CD8-positive, alpha-beta memory T cell (primary cell): ENCODE measurements at places on chromosomes 7 and 10. TPM values are rescaled to one million over a fixed set of nuclear protein-coding genes. Genes with fewer than 3 reads are reported as not detected.

GRM8 gene
- total RNA-seq, result not detected

VENTX gene
- not detected for total RNA-seq

CUEDC2 gene
- 64.8 TPM for total RNA-seq

SRGN gene
- total RNA-seq, result 659 TPM

HOXA10 gene
- total RNA-seq, result not detected

CPN1 gene
- total RNA-seq, result not detected

TRPV5 gene
- not detected for total RNA-seq

FAM25C gene
- total RNA-seq, result not detected

RBM20 gene
- 0.07 TPM for total RNA-seq

GHRHR gene
- not detected for total RNA-seq

GRCh38 chr10:132984801-132985545 is 42.6 kb upstream of the CFAP46 start:
- no peaks in the 10 kb centered on the region for H3K27me3 ChIP-seq
- H3K4me3 ChIP-seq, result no peak overlapping the region
- no peaks in the 10 kb centered on the region for H3K4me1 ChIP-seq

DNA sequence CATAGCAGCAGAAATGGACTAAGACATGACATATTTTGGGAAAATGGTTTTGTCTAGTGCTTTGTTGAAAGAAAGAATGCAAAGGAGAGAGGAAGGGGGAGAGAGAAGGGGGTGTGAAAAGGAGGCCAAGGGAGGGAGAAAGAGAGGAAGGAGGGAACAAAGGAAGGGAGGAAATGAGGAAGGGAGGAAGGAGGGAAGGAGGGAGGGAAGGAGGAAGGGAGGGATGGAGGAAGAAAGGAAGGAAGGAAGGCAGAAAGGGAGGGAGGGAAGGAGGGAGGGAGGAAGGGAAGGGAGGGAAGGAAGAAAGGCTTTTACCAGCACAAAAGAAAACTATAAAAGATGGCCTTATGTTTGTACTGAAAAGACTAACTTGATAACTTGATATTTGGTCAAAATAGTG is 65.1 kb upstream of the ST8SIA6 start:
- H3K27ac ChIP-seq, result no peak overlapping the region
- no peak overlapping the region for H3K4me3 ChIP-seq
- H3K27me3 ChIP-seq, result no peaks in the 10 kb centered on the region
- H3K36me3 ChIP-seq, result no peaks in the 10 kb centered on the region
- no peaks in the 10 kb centered on the region for H3K4me1 ChIP-seq
- no peak for DNase-seq

GRCh38 chr7:78514634-78515033 is 716.1 kb downstream of the PHTF2 start:
- no peaks in the 10 kb centered on the region for H3K4me1 ChIP-seq
- H3K4me3 ChIP-seq, result no peak overlapping the region
- H3K27ac ChIP-seq, result no peak overlapping the region
- no peaks in the 10 kb centered on the region for H3K36me3 ChIP-seq
- no peaks in the 10 kb centered on the region for H3K27me3 ChIP-seq

DNA sequence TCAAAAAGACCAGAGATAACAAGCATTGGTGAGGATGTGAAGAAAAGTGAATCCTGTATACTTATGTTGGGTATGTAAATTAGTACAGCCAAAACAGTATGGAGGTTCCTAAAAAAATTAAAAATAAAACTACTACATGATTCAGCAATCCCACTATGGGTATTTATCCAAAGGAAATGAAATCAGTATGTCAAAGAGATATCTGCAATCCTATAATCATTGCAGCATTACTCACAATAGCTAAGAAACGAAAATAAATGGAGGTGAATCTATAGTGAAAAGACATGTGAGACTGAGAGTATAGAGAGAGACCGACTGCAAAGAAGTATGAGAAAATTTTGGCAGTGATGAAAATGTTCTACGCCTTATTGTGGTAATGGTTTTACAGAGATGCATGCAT is 139.2 kb upstream of the TMEM168 start:
- no peaks in the 10 kb centered on the region for H3K36me3 ChIP-seq
- H3K4me3 ChIP-seq, result no peak overlapping the region
- H3K27ac ChIP-seq, result no peak overlapping the region
- H3K4me1 ChIP-seq, result peaks cover 4% of the 10 kb centered on the region

- no peaks in the 10 kb centered on the region for H3K36me3 ChIP-seq
- DNase-seq, result no peak
- no peaks in the 10 kb centered on the region for H3K4me1 ChIP-seq
Observed at GRCh38 chr10:110474826-110475225, 22.9 kb upstream of the DUSP5 start.

DNA sequence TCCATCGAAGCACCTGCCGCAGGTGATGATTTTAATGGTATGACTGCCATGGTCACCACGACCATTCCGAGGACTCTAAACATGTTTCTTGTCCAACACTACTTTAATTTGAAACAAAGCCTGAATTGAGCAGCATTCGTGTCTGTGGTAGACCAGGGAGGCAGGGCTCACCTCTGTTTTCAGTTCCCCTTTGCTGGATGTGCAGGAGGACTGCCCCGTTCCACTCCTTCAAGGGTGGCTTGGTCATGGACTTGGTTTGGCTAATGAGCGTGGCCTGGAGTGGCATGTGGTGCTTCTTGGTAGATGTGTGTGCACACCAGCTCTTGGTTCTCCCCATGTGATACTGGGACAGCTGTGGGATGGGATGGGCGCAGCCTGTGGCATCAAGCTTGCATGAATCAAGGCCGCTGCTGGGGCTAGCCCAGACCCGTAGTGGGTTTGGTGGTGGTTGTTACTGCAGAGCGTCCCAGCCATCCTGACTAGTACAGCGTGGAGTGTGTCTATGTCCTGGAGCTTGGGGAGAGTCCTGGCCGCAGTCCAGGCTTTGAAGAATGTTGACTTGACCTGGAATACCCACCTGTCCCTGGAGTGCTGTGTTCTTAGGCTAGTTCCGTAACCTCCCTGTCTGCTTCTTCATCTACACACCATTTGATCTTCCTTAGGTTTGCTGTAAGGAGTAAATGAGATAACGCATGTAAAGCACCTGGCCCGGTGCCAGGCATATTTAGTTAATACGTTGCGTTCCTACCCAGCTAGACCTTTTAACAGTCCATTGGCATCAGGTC is 34.8 kb downstream of the MGMT start:
- DNase-seq, result no peak
- no peaks in the 10 kb centered on the region for H3K4me1 ChIP-seq
- no peaks in the 10 kb centered on the region for H3K27me3 ChIP-seq
- no peak overlapping the region for H3K4me3 ChIP-seq

GRCh38 chr10:1368842-1369171 is 312.6 kb downstream of the WDR37 start:
- H3K27me3 ChIP-seq, result peaks cover 3% of the 10 kb centered on the region
- no peaks in the 10 kb centered on the region for H3K36me3 ChIP-seq

DNA sequence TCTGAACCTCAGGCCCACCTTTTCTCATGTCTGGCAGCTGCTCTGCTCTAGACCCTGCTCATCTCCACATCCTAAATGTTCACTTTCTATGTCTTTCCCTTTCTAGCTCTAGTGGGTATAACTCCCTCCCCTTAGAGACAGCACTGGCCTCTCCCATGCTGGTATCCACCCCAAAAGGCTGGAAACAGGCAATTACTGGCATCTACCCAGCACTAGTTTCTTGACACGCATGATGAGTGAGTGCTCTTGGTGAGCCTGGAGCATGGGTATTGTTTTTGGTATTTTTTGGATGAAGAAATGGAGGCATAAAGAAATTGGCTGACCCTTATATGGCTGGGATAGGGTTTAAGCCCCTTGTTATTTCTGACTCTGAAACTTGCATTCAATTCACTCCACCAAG is 156.0 kb downstream of the EGFR start:
- no peaks in the 10 kb centered on the region for H3K4me1 ChIP-seq
- H3K27me3 ChIP-seq, result no peaks in the 10 kb centered on the region
- no peak overlapping the region for H3K27ac ChIP-seq
- no peak overlapping the region for H3K4me3 ChIP-seq
- DNase-seq, result no peak

DNA sequence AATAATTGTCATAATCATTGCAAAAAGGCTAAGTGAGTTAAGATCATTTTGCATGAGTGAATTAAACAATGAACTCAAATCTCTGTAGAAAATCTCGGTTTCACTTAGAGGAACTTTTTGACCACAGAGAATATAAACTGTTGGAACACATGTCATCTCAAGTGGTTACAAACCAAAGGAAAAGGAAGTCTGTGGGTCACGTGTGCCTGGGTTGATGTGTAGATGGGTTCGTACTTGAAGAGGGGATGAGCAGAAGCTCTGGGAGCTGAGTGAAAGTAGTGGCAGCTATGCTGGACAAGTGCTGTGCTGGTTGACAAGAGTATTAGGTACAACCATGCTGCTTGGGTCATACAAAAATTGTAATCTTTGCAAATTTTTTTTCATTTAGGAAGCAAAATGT is 35.0 kb downstream of the GLRX3 start:
- DNase-seq, result peak; percentile 67
- H3K27me3 ChIP-seq, result no peaks in the 10 kb centered on the region
- H3K36me3 ChIP-seq, result peaks cover 31% of the 10 kb centered on the region
- no peak overlapping the region for H3K27ac ChIP-seq

DNA sequence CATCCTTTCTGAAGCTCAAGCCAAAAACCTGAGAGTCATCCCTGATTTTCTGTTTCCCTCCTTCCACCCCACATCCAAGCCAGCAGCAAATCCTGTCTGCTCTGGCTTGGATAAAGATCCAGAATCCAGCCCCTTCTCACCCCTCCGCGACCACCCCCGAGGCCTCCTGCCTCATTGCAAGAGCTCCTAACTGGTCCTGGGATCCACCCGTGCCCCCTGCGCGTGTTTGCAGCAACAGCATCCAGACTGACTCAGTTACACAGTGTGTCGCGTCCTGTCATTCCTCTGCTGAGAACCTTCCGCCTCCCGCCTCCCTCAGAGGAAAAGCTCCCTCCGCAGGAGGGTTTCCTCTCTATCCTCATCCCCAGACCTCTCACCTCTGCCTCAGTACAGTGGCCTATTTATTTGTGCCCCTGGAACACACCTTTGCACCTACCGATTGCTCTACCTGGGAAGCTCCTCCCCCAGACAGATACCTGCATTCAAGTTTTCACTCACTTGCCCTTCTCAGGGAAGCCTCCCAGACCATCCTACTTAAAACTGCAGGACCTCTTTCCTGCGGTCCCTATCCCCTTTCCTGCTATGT is 21.6 kb upstream of the GRID1 start:
- H3K4me3 ChIP-seq, result no peak overlapping the region
- H3K4me1 ChIP-seq, result peaks cover 5% of the 10 kb centered on the region
- H3K36me3 ChIP-seq, result no peaks in the 10 kb centered on the region
- no peaks in the 10 kb centered on the region for H3K27me3 ChIP-seq
- no peak overlapping the region for H3K27ac ChIP-seq
- no peak for DNase-seq

- no peak overlapping the region for H3K27ac ChIP-seq
- no peaks in the 10 kb centered on the region for H3K36me3 ChIP-seq
Observed at GRCh38 chr7:3134745-3135144, 91.1 kb upstream of the CARD11 start.

DNA sequence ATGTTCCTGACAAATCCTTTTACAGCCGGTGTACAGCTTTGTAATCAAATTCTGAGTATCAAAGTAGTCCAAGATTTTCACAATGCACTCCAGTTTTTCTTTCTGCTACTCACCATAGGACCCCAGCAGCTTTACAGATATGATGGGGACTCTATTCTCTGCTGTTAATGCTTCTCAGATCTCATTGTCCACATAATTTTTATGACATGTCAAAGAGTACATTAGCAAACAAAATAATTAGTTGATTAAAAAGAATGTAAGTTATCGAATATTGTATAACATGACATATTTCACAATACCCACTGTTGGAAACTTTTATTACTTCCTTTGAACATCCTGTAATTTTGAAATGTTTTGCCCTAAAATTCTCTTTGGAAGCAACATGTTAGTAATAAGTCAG is 81.4 kb upstream of the KIAA1217 start:
- H3K36me3 ChIP-seq, result no peaks in the 10 kb centered on the region
- H3K27me3 ChIP-seq, result no peaks in the 10 kb centered on the region
- DNase-seq, result no peak

DNA sequence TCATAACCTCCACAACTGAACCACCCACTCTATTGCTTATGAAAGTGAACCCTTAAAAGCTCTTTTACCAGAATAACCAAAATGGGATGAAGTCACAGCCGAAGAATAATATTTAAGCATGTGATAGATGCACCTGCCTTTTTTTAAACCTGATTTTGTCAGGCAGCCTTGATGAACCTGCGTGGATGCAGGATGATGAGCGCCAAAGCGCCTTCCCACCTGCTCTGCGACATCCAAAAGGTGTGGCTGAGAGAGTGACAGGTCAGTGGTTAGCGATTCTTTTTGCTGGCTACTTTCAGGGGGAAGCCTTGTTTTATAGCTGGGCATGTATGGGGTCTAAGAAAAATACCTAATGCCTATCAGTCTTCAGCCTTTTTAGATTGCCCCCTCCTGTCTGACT is 157.8 kb downstream of the FANK1 start:
- H3K27ac ChIP-seq, result no peak overlapping the region
- no peak overlapping the region for H3K4me3 ChIP-seq
- H3K27me3 ChIP-seq, result no peaks in the 10 kb centered on the region

DNA sequence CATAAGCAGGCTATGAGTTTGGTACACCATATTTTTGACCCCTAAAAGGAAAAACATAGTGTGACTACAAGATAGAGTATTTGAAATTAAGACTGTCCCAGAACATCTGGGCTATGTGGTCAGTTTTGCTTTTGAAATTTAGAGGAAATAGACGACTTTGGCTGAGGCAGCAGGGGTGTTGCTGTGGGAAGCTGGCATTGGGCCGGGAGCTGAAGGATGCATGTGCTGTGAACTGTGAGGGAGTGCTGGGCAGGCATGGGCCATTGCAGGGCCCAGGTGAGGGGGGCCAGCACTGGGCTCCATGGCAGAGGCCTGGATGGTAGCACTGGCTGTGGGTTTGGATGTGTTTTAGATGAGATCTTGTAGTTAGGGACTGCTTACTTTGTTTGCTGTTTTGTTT is 168.3 kb downstream of the BMPER start:
- no peaks in the 10 kb centered on the region for H3K36me3 ChIP-seq
- H3K4me3 ChIP-seq, result no peak overlapping the region
- no peaks in the 10 kb centered on the region for H3K27me3 ChIP-seq
- no peaks in the 10 kb centered on the region for H3K4me1 ChIP-seq
- H3K27ac ChIP-seq, result no peak overlapping the region
- DNase-seq, result no peak

DNA sequence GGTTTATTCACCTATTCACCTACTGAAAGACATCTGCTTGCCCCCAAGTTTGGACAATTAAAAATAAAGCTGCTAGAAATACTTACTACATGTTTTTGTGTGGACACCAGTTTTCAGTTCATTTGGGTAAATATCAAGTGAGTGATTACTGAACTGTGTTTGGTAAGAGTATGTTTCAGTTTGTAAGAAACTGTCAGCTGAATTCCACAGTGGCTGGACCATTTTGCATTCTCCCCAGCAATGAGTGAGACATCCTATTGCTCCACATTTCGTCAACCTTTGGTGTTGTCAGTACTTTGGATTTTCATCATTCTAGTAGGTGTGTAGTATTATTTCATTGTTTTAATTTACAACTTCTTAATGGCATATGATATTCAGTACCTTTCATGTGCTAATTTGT is 17.4 kb upstream of the IKZF1 start:
- H3K4me3 ChIP-seq, result no peak overlapping the region
- H3K27ac ChIP-seq, result no peak overlapping the region
- H3K36me3 ChIP-seq, result no peaks in the 10 kb centered on the region
- H3K27me3 ChIP-seq, result no peaks in the 10 kb centered on the region
- DNase-seq, result no peak

- H3K36me3 ChIP-seq, result no peaks in the 10 kb centered on the region
- H3K27ac ChIP-seq, result no peak overlapping the region
- peaks cover 14% of the 10 kb centered on the region for H3K27me3 ChIP-seq
- no peak for DNase-seq
Observed at GRCh38 chr7:28406192-28406591, 6.1 kb upstream of the CREB5 start.
